ENCODE measurements at places on chromosomes 7 and 10. TPM values are rescaled to one million over a fixed set of nuclear protein-coding genes. Genes with fewer than 3 reads are reported as not detected.

PPP2R2D gene
- total RNA-seq, result 45.4 TPM

CLEC5A gene
- total RNA-seq, result not detected

DNA sequence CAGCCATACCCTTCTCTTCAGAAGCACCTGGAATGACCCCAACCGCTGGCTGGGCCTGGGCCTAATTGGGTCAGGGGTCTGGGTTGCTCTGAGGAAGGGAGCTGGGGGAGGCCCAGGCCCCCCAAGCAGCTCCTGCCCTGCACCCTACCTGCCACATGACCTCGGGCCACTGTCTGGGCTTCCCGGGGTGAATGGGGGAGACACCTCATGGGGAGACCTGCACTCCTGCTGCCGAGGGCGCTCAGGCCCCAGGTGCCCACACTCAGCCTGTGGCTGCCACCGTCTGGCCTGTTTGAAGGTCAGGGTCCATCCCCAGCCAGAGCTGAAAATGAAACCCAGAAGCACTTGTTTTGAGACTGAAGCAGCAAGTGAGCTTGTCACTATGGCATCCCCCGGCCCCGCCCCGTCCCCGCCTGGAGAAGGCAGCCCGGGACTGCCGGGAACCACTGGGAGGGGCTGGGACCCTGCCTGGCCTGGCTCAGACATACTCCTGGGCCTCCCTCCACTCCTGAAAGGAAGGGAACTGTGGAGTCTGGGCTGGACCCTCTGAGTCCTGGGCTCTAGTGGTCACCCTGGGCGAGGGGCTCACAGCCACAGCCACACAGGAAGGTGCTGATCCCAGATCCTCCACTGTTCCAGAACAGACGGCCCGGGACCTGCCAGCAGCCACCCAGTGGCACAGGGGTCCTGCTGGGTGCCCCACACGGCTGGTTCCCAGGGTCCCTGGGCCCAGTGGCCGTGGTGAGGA lies 7.4 kb upstream of the MICALL2 start:
- peak; percentile 63 for DNase-seq

DNA sequence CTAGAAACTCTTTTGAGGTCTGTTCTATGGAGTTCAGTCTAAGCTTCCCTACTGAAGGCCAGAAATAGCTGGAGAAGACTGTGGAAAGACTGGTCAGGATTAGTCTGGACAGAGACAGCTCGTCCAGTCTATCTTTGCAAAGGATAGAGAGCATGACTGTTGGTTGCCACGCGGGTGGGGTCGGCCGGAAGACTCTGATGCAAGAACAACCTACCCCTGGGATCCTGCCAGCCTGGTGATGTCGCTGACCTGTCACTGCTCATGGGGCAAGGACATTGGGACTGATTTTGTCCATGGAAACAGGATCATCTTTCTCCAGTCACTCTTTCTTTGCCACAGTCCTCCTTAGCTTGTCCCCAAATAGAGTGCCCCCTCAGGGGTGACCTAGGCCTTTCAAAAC lies 337.6 kb upstream of the NPSR1 start:
- DNase-seq, result no peak

- DNase-seq, result no peak
These were observed 4.6 kb upstream of the BLVRA start for GRCh38 chr7:43753843-43754242.

GRID1 gene
- total RNA-seq, result 2.6 TPM

CFAP46 gene
- total RNA-seq, result not detected

- no peak for DNase-seq
These were observed 19.0 kb downstream of the SH2B2 start for GRCh38 chr7:102305414-102306268.

ZNF467 gene
- total RNA-seq, result 1.4 TPM

GRCh38 chr7:148234715-148235114 lies 355.9 kb upstream of the C7orf33 start:
- no peak for DNase-seq

GRCh38 chr7:106862317-106863089 lies 2.6 kb upstream of the PIK3CG start:
- DNase-seq, result no peak

HPSE2 gene
- not detected for total RNA-seq

GRCh38 chr7:14085901-14086300 lies 96.4 kb upstream of the ETV1 start:
- DNase-seq, result no peak
